ENCODE measurements at places on chromosomes 11 and 22. TPM values are rescaled to one million over a fixed set of nuclear protein-coding genes. Genes with fewer than 3 reads are reported as not detected.

Gene TEX12
- total RNA-seq = not detected

GRCh38 chr11:45143494-45143893 is 2.9 kb upstream of the PRDM11 start:
- no peak for DNase-seq

DNA sequence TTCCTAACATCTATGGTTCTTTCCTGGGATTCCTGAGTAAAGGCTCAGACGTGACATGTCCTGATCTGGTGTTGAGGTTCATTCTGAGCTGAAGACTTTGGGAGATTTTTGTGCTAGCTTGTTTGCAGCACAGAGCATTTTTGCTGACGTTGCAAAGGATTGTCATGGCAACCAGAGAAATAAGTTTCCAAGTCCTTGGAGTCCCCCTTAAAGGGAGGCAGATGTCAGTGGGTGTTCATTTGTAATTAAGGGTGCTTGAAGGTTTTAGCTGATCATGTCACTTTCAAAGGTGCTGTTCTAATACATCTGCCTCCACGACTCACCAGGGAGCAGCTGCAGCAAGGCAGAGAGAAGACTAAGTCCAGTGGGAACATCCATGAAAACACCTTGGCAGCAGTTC is 5.4 kb upstream of the SYN3 start:
- DNase-seq = no peak

GRCh38 chr22:26811647-26811992 is 154.2 kb downstream of the MIAT start:
- no peak for DNase-seq

DNA sequence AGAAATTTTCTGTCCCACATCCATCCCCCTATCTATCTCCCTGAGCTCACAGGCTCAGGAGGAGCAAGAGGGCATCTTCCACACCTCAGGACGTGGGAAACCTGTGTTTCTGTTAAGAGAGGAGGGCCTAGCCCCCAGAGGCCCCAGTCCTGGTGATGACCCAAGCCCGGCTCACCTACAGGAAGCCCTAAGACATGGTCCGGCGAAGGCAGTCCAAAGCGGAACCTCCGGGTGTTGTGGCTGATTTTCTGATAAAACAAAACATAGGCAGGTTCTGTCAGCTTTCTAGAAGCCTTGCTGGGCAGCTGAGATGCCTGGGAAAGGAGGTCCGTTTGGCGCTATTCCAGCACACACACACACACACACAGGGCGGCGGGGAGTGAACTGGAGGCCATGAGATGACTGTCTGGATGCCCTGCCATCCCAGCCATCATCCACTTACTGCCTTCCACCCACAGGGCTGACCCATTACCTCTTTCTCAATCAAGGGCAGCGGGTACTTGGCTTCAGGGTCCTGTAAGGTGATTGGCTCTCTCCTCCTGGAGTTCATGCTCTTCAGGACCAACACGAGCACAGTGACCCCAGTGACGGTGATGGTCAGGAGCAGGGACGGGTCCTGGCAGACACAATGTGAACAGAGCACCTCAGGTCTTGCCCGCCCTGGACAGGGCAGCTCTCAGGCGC is 882 bp downstream of the CYB5R2 start:
- DNase-seq = no peak

Gene MEI1
- not detected for total RNA-seq

- DNase-seq = no peak
Observed at GRCh38 chr11:67486481-67487195, 3.8 kb downstream of the AIP start.
